ENCODE measurements at places on chromosomes 2 and 18.

GRCh38 chr2:27627963-27628766 lies 647 bp downstream of the CCDC121 start:
- DNase-seq = no peak

DNA sequence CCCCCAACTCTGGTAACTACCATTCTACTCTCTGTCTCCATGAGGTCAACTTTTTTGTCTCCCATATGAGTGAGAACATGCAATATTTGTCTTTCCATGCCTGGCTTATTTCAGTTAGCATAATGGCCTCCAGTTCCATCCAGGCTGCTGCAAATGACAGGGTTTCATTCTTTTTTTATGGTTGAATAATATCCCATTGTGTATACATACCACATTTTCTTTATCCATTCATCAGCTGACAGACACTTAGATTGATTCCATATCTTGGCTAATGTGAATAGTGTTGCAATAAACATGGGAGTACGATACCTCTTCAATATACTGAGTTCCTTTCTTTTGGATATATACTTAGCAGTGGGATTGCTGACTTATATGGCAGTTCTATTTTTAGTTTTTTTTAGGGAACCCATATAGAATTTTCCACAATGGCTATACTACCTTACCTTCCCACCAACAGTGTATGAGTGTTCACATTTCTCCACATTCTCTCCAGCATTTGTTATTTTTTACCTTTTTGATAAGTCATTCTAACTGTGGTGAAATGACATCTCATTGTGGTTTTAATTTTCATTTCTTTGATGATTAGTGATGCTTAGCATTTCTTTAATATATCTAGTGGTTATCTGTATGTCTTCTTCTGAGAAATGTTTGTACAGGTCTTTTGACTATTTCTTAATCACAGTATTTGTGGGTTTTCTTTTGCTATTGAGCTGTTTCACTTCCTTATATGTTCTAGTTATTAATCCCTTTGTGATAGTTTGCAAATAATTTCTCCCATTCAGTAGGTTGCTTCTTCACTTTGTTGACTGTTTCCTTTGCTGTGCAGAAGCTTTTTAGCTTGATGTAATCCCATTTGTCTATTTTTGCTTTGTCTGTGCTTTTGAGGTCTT lies 112.2 kb downstream of the SRBD1 start:
- DNase-seq = no peak

GRCh38 chr18:63831080-63831788 lies 56.0 kb downstream of the SERPINB7 start:
- no peak for DNase-seq

DNA sequence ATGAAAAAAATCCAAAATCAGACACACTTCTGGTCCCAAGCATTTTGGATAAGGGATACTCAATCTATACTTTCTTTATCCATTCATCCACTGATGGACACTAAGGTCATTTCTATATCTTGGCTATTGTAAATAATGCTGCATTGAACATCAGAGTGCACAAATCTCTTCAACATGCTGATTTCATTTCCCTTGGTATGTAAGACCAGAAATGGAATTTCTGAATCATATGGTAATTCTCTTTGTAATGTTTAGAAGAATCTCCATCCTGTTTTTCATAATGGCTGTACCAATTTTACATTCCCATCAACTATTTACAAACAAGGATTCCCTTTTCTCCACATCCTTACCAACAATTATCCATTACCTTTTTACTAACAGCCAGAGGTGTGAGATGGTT lies 33.7 kb upstream of the MCM6 start:
- DNase-seq = no peak

- no peak for DNase-seq
These were observed 43.9 kb upstream of the RFX8 start for GRCh38 chr2:101518578-101519492.

- no peak for DNase-seq
These were observed 581.2 kb upstream of the SLC8A1 start for GRCh38 chr2:41033127-41033526.

DNA sequence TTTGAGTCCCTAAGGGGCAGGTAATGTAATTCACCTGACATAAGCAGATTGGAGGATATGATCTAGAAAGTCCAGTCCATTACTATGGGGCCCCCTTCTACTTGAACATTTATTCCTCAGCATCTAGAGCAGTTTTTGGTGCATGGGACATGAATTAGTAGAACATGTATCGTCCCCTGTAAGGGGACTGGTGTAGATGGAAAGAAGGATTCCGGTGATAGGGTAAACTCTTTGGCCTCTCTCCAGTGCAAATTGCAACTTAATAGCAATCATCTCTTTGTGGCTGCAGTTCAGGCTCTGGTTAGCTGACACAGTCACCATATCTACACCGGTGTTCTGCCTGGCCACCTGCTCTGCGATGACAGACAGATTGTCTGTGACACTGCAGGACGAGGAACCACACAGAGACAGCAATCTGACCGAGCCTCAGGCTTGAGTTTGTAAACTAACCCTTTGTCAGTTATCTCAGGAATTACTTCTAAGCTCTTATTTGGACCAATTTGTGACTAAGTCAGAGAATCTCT lies 6.4 kb upstream of the SLC8A1 start:
- DNase-seq = no peak

- DNase-seq = no peak
These were observed 26.6 kb upstream of the ICOS start for GRCh38 chr2:203909974-203910373.
